Epithelial cell of alveolus of lung (primary cell): ENCODE measurements at places on chromosomes 5 and 9. TPM values are rescaled to one million over a fixed set of nuclear protein-coding genes. Genes with fewer than 3 reads are reported as not detected.

Gene OR1K1
- total RNA-seq = not detected in 2 replicates

Gene ARID3C
- total RNA-seq = 0.13 TPM in 1 of 2 replicates, not detected in the other

Gene N4BP3
- total RNA-seq = 1.6 and 2.8 TPM in 2 replicates

Gene IFNK
- not detected in 2 replicates for total RNA-seq

Gene TMEM252
- total RNA-seq = not detected in 2 replicates

Gene TNIP1
- total RNA-seq = 59.8 and 189 TPM in 2 replicates

Gene FABP6
- total RNA-seq = not detected in 2 replicates

Gene OR1Q1
- total RNA-seq = not detected in 2 replicates

Gene ADAMTS19
- 0.39 TPM in 1 of 2 replicates, not detected in the other for total RNA-seq

Gene RMRP
- total RNA-seq = 5,375 and 9,932 TPM in 2 replicates

Gene CTSV
- 0.24 and 2.1 TPM in 2 replicates for total RNA-seq

Gene F12
- 0.40 and 1.0 TPM in 2 replicates for total RNA-seq

Gene SPATA9
- total RNA-seq = not detected in 2 replicates

Gene ADGRV1
- 0.13 and 0.32 TPM in 2 replicates for total RNA-seq

Gene IL4
- total RNA-seq = not detected in 2 replicates

Gene ECM2
- 0.39 and 2.2 TPM in 2 replicates for total RNA-seq

Gene DROSHA
- 37.6 and 37.8 TPM in 2 replicates for total RNA-seq

Gene OR13C3
- not detected in 2 replicates for total RNA-seq

Gene SMIM33
- total RNA-seq = not detected in 2 replicates

Gene PAXX
- total RNA-seq = 19.1 and 33.0 TPM in 2 replicates

Gene LVRN
- 0.13 TPM in 1 of 2 replicates, not detected in the other for total RNA-seq

Gene HAPLN1
- 0.16 and 9.4 TPM in 2 replicates for total RNA-seq

Gene HRH2
- total RNA-seq = not detected in 2 replicates
